Kidney glomerular epithelial cell (primary cell): ENCODE measurements at places on chromosomes 13 and 19.

DNA sequence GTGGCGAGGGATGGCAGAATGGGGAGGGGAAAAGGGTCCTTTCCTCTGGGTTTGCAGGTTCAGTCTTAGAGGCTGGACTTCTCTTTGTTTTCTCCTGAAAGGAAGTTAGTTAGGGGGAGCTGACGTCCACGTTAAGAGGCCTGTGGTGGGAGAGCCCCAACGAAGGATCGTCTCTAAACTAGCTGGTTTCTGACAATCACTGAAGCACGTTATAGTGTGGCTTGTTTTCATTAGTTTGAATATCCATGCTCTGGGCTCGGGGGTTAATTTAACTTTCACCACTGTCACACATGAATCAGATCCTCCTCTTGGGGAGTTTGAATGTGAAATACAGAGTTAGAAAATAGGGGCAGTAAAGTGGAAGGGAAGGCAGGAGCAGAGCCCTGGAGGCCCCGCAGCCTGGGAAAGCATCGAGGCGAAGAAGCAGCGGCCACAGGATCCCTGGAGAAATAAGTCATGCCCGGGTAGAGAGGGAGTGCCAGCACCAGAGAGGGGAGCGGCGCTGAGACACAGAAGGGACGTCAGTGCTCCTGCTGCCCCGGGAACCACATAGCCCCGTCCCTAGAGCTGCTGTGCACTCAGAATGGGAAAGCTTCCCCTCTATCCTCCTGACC, 31.1 kb upstream of the AMER2 start:
- DNase-seq, result peak; percentile 18

DNA sequence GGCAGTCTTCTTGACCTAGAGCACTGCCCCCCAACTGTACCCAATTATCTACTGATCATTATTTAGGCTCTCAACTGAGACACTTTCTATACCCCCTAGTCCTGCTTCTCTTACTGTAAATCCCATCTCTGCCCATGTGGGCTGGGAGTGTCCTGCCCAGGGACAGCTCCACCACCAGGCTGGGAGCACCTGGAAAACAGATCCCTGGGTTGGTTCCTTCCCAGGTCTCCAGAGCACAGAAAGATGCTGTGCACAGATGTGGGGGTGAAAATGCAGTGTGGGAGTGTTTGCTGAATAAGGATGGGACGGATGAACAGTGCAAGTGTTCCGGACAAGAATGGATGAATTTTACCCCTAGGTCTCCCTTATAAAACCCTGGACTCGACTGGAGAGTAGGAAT, 12.7 kb downstream of the CYP4F2 start:
- DNase-seq, result no peak

- no peak for DNase-seq
Observed at GRCh38 chr13:113585896-113586295, 1.3 kb downstream of the TFDP1 start.

DNA sequence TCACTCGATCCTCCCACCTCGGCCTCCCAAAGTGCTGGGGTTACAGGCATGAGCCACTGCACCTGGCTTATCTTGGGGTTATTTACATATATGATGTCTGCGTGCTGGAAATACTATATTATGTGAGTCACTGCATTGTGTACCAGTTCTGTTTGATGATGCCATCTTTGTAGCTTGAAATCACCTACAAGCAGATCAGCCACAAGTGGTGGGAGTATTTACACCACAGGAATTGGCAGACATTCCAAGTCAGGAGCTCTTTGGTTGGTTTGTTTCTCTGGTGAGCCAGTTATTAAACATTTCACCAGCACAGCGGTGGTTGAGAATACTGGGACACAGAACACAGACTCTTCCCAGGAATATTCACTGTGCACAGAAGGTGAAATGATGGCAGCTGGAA, 4.5 kb upstream of the TIMM44 start:
- no peak for DNase-seq

DNA sequence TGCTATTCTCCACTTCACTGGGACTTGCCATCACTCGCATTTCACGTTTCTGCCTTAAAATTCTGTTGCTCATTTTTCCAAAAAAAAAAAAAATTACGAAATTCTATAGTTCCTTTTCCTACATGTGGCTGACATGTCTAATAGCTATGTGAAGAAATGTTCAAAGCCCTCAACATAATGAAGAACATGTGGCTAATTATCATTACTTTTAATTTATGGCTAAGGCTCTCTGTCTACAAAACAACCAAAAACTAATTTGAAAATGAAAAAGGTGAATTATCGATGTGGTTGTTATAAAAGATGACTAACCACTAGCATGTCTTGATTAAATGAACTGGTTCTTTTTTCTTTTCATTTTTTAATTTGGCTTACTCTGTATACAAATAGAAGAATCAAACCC, 940.0 kb downstream of the EFNB2 start:
- DNase-seq, result no peak

- DNase-seq, result no peak
Observed at GRCh38 chr19:54062643-54063042, 1.1 kb downstream of the VSTM1 start.

GRCh38 chr19:2923510-2923909, 21.3 kb downstream of the ZNF77 start:
- no peak for DNase-seq

DNA sequence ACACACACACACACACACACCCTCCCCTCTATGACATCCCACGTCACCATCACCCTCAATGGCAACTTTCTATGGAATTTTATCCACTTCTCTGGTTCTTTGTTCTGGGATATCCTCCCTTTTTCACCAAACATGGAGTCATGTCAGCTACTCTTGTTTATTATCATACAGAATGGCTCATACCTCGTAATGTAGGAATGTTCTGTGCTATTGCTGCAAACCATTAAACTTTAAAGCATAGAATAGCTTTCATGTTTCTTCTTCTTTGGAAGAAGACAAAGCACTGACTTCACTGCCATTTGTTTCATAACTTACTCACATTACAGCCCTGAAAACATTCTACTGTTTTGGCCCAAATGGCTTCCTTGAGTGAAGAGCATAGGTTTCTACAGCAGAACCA, 163.4 kb downstream of the FOXO1 start:
- DNase-seq, result peak; percentile 31

DNA sequence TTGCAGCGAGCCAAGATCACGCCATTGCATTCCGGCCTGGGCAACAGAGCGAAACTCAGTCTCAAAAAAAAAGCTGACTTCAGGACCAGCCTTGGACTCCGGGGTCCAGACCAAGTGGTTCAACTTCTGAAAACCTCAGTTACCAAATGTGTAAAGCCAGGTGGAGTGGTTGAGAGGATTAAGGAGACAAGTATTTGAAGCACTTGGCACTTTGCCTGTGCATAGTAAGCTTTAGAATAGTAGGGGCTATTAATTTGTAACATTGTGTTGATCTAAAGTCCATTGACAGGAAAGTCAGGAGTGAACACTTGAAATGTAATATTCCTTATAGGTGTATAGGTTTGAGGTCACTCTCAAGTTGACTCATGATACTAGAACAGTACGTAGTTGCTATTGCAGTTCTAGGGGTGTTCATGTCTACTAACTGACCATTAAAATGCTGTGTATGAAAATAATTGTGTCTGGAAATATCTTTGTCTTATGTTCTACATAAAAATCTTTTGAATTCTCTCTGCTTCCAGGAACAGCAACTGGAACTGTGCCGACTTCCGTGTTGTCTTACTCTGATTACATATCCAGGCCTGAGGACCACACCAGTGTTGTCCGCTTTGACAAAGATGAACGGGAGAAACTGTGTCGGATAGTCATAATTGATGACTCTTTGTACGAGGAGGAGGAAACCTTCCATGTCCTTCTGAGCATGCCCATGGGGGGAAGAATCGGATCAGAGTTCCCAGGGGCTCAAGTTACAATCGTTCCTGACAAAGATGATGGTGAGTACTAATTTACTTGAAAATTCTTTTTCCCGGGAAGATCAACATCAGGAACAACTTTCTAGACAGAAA, 97.4 kb downstream of the FREM2 start:
- peak; percentile 41 for DNase-seq

DNA sequence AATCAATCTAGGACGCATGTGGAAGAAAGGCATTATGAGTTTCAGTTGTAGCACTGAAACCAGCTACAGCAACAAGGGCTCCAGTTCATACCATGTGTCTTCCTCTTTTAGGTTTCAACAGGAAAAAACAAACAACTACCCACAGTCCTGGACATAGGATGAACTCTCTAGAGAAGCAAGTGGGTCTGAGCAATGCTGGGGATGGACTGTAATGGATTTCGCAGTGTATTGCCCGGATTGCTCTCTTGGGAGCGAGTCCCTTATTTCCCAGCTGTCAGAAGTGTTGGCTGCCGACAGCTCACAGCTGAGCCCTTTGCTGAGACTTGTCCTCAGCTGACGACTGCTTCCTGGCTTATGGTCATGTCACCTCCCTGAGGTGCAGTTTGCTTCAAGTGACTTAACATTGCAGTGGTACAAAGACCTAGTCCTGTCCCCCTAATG, 12.1 kb upstream of the MYCBP2 start:
- DNase-seq, result no peak

DNA sequence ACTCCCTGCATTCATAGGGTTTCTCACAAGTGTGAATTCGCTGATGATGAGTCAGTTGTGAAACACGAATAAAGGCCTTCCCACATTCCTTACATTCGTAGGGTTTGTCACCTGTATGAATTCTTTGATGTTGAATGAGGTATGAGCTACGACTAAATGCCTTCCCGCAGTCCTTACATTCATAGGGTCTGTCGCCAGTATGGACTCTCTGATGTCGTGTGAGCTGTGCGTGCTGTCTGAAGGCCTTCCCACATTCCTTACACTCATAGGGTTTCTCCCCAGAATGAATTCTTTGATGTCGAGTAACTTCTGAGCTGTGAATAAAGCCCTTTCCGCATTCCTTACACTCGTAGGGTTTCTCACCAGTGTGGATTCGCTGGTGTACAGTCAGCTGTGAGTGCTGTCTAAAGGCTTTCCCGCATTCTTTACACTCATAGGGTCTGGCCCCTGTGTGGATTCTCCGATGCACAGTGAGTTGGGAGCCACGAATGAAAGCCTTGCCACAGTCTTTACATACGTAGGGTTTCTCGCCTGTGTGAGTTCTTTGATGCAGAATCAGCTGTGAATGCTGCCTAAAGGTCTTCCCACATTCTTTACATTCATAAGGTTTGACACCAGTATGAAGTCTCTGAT, 30.5 kb upstream of the COX7A1 start:
- DNase-seq, result peak; percentile 2

GRCh38 chr19:42270346-42271044, 1.4 kb downstream of the CIC start:
- peak; percentile 50 for DNase-seq

- peak; percentile 77 for DNase-seq
Observed at GRCh38 chr13:69857183-69857821, 250.3 kb upstream of the ATXN8OS start.

DNA sequence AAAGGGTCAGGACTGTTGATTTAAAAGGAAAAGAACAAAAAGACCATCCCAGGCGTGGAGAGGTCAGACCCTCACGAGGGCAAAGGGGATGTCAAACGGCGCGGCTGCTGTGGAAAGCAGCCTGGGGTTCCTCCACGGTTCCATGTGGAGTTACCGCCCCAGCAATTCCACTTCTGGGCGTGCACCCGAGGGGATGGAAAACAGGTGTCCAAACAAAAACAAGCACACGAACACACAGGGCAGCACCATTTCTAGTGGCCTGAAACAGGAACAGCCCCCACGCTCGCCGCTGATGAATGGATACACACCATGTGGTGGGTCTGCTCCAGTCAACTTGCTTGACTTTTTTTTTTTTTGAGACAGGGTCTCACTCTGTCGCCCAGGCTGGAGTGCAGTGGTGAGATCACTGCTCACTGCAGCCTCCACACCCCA, 11.2 kb downstream of the AP3D1 start:
- no peak for DNase-seq

DNA sequence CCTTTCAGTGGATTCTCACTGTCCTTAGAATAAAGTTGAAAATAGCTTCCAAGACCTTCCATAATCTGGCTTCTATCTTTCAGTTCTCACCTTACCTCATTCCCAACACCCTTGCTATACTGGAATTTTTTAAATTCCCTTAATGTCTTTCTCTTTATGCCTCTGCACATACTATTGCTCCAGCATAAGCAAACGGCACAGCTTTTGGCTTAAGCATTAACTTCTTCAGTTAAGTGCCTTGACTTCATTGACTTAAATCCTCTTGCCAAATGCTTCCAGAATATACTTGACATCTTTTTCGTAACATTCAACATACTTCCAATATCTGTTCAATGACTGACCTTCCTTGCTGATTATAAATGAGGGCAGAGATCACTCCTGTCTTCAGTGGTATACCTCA, 34.0 kb downstream of the SERPINE3 start:
- no peak for DNase-seq

- DNase-seq, result no peak
Observed at GRCh38 chr13:21364916-21365315, 94.2 kb downstream of the ZDHHC20 start.

DNA sequence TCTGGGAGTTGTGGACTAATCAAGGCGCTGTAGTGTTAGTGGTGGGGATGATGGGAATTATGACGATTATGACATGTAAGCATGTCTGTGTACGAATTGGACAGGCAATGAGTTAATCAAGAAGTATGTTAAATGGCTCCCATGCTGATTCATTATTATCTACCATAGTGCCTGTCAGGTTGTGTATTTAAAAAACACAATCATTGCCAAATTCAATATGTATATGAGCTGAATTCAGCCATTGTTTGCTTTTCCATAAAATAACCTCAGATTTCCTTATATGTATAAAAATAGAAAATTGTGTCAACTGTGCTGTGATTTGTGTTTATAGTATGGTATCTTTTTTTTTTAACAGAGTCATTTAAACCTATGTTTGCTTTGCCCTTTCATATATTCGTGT, 37.1 kb downstream of the PCCA start:
- no peak for DNase-seq

DNA sequence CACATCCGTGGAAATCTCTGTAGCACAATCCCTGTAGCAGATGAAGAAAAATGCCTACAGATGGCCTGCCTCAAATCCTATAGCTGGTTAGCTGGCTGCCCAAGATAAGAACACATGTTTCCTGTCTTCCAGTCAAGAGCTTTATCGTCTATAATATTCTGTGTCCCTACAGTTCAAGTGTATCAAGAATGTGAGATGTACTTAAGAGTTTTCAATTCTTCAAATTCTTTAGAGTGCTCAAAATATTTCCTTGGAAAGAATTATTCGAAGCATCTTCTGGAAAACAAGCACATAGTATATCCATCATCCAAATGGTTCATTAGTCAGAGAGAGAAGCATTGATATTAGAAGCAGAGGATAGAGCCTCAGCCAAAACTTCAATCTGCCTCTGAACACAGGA, 239.8 kb downstream of the COG6 start:
- no peak for DNase-seq
